ENCODE measurements at places on chromosomes 16 and 17.

DNA sequence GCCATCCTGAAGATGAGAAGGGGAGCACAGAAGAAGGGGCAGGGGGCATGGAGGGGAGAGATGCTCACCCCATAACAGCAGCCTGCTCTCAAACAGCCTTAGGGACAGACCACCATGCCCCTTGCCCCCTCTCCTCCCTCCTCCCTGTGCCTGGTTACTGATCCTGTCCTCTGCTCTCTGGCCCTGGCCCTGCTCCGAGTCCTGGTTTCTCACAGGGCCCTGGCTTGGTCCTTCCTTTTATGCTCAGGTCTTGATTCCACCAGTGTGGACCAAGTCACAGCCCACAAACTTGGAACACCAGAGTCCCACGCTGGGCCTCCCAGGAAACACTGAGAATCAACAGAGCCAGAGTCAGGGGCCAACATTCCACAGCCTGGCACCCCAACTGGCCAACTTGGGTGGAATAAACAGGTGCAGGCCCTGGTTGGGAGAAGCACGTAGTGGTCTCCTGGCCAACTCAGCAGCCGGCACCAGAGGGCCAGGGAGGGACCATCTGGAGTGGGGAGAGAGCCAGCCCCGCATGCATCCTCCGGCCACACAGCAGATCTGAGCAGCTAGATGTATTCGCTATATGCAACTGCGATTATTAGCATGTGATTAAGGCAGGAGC lies 44.9 kb upstream of the CDC42EP4 start:
- DNase-seq, result no peak

- DNase-seq, result peak; percentile 27
These were observed 46.6 kb downstream of the HOXB1 start for GRCh38 chr17:48484256-48484655.

- peak; percentile 69 for DNase-seq
These were observed 725 bp upstream of the SPHK1 start for GRCh38 chr17:76383546-76384221.

- DNase-seq, result no peak
These were observed 412.0 kb downstream of the TMEM114 start for GRCh38 chr16:8178271-8178670.

DNA sequence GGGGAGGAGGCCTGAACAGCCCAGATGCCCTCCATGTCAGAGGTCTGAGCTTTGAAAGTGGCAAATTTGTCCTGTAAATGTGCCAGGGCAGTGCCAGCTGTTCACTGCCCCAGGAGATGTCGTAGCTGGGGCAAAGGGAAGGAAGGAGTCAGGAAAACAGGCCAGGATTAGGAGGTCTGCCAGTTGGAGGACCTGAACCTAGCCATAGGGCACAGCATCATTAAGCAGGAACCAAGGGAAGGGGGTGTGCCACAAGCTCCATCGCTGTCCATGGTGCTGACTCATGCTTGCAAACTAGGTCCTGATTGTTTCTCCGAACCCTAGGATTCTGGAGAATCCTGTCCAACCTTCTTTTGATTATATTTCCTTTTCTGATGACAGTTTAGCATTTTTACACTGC lies 124.2 kb downstream of the TMEM132E start:
- DNase-seq, result peak; percentile 44

GRCh38 chr17:77708049-77708448 lies 250.5 kb upstream of the TNRC6C start:
- DNase-seq, result no peak

DNA sequence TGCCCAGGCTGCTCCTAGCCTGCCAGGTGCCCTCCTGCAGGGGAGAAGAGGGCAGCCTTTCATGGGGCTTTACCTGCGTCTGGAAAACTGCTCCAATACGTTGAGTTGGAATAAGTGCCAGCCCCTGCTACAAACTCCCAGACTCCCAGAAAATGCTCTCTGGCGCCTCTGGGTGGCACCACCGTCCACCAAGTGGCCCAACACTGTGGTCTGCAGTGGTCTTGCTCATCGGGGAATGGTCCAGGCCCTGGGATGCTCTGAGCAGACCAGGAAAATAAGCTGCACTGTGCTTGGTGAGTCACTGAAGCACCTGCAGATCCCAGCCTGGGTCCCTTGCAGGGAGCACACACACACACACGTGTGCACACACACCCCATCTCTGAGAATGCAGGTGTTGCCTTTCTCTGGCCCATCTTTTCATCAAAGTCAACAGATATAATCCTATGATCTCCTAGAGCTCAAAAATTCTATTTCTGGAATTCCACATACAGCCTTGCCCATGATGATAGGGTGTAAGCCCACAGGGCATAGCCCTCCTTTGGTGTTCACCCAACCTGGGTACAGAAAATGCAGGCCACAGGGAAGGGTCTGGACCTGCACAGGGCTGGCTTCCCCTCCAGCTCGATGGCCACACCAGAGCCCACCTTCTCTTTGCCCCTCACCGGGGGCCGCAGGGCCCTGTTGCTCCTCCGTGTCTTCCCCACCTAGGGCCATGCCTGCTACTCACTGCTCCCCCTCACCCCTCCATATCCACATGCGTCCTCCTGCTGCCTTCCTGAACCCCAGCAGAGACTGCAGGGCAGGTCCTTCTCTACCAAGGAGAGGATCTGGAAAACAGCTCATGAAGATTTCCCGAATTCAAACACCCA lies 20.5 kb downstream of the CDIP1 start:
- DNase-seq, result peak; percentile 43

DNA sequence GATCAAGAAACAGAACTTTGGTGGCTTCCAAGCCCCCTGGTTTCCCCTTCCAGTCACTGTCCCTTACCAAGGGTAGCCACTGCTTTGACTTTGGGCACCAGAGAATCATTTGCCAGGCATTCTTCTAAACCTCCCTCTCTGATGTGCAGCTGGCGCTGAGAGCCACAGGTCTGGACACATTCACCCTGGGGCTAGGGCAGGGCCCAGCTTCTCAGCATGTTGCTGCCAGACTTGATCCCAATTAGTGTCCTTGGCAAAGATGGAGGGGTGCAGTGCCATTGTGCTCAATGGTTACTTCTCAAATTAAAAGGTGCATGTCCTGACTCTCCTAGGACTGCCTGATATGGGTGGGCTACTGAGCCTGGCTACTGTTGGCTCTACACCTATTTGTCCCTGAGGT lies 7.6 kb upstream of the SLC47A2 start:
- DNase-seq, result no peak

GRCh38 chr16:49920397-49920796 lies 64.5 kb upstream of the ZNF423 start:
- no peak for DNase-seq

DNA sequence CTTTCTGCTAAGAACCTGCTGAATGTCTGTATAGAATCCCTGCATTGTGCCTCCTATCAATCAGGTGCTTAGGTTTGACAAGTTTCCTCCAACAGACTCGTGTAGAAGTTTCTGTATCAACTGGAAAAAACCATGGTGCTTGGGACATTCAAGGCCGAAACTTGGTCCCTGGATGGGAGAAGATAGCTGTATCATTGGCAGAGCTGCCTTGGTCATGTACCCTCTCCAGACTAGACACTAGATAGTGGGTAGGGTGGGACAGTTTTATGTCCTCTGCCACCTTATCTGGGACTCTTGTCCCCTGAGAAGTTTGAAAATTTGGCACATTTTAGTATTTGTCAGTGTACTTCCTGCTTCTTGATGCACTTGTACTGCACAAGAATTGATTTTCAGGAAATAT lies 520.8 kb downstream of the WWOX start:
- DNase-seq, result no peak

- no peak for DNase-seq
These were observed 155.1 kb downstream of the C16orf95 start for GRCh38 chr16:87161822-87162676.

GRCh38 chr16:8931859-8932258 lies 31.8 kb downstream of the USP7 start:
- peak; percentile 57 for DNase-seq

GRCh38 chr17:40180694-40181093 lies 3.4 kb downstream of the RAPGEFL1 start:
- no peak for DNase-seq

- DNase-seq, result peak; percentile 78
These were observed 40.1 kb downstream of the HIC1 start for GRCh38 chr17:2094891-2095535.

DNA sequence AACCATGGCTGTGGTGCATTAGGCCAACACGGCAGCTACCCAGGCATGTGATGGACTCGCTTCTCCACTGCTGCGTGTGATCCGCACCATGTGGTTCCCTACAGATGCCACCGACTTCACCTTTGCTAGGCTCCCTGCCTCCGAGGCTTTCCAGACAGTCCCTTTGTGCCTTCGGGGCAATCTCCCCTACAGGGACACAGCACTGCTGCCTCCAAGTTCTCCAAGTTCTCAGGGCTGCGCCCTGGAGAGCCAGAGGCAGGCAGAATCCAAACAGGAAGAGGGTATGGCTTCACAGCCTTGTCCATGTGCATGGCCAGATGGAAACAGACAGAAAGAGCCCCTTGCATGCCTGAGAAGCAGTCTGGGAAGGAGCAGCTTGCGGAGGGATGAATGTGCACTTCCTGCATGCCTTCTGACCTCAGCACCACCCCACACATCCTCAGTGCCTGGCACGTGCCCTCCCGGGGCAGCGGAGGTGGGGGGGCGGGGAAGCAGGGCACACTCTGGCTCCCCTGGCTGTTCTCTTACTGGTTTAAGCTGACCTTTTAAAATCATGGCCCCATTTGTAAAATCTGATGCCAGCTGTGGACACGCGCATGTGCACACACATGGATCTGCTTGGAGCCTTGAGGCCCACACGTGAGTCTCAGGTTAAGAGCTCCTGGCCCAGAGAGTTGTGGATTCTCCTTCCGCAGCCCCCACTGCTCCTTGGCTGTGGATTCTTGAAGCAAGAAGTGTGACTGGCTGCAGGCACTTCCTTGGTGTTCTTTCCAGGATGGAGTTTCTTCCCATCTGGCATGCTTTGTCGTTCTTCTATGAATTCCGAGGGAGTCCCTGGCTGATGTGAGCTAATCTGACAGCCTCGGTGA lies 55.3 kb upstream of the MTSS2 start:
- DNase-seq, result peak; percentile 82

GRCh38 chr17:38418062-38418692 lies 10.1 kb upstream of the ARHGAP23 start:
- no peak for DNase-seq

DNA sequence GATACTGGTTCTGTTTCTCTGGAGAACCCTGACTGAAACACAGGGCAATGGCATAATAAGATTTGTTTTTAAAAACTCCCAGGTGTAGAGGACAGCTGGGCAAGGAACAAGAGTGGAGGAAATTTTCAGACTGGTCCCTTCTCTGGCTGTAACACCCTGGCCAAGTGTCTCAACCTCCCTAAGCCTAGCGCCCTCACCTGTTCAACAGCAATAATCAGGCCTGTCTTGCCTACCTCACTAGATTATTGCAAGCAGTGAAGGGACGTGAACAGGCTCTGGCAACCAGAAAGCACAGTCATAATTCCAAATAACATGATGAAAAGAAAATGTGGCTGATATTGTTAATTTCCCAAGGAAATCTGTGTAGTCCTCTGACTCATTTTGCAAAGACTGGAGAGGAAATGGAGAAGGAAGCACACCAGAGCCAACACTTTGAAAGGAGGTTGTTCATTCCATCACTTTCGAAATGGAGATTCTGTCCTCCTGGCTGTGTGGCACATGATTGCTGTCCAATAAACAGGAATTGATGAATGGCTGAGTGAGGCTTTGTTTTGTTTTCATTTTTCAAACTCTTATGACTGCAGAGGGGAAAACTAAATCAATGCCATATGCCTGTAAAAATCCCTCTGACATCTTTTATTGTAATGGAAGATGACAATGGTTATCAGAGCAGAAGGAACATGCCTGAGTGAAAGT lies 87.5 kb upstream of the HLF start:
- peak; percentile 17 for DNase-seq

DNA sequence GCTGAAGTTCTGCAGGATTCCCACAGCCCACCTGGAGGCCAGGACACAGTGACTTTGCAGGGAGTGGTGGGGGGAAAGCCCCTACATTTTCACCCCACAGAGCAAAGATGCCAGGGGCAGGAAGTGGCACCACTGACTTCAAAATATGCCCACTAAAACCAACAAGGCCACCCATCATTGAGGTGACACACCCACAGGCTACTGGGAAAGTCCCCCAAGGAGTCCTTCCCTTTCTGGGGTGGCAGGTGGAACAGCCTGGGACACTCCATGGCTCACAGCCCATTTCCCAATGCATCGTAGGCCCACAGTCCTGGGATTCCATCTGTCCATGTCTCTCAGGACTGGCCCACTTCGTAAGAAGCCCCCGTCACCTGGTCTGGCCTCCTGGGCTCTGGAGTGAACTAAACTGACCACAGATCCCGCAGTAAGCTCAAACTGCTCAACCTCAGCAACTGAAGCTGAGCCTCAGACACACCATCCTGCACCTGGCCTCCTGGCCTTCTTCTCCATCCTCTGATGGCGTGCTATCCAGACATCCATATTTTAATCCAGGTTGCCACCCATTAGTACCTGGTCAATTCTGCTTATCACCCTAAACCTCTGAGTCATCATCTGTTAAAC lies 7.5 kb upstream of the CCL1 start:
- DNase-seq, result no peak

GRCh38 chr17:71842986-71843385 lies 277.8 kb upstream of the SOX9 start:
- DNase-seq, result no peak

DNA sequence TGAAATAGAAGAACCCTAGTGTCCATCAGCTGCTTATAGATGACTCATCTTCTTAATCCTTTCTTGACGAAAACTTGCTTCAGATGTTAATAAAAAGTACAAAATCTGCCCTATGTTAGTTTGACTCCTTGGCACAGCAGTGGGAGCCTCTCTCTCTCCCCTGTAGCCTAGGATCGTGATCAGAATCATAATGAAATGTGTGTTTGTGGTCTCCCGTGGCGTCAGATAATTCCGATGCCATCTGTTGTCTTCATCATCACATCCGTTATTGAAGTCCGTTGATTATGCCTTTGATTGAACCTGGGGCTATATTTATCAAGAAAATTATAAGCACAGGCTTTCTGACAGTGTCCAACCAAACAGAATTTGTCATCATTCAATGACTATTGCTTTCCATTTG lies 102.5 kb downstream of the BMERB1 start:
- DNase-seq, result no peak

GRCh38 chr17:72318131-72318530 lies 197.3 kb downstream of the SOX9 start:
- no peak for DNase-seq

DNA sequence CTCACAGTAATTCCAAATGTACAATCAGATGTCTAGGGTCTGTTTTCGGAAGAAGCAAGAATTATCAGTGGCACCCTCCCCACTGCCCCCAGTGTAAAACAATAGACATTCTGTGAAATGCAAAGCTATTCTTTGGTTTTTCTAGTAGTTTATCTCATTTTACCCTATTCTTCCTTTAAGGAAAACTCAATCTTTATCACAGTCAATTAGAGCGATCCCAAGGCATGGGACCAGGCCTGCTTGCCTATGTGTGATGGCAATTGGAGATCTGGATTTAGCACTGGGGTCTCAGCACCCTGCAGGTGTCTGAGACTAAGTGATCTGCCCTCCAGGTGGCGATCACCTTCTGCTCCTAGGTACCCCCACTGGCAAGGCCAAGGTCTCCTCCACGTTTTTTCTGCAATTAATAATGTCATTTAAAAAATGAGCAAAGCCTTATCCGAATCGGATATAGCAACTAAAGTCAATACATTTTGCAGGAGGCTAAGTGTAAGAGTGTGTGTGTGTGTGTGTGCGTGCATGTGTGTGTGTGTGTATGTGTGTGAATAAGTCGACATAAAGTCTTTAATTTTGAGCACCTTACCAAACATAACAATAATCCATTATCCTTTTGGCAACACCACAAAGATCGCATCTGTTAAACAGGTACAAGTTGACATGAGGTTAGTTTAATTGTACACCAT lies 59.7 kb downstream of the HLF start:
- no peak for DNase-seq

- DNase-seq, result peak; percentile 92
These were observed at the start of gene KRTAP4-6 for GRCh38 chr17:41140360-41141131. KRTAP4-6 (minus strand) TSS chr17:41140544; CDS start chr17:41140487, 57 bp downstream.

- DNase-seq, result no peak
These were observed 23.5 kb downstream of the SRCAP start for GRCh38 chr16:30722443-30722842.

All from fibroblast of skin of scalp (primary cell).